ENCODE measurements at places on chromosomes 1 and 21.

- peak; percentile 48 for DNase-seq
These were observed 27.5 kb upstream of the TCEA3 start for GRCh38 chr1:23452011-23452411.

- no peak for DNase-seq
These were observed 83.1 kb downstream of the WDR3 start for GRCh38 chr1:118012515-118013124.

DNA sequence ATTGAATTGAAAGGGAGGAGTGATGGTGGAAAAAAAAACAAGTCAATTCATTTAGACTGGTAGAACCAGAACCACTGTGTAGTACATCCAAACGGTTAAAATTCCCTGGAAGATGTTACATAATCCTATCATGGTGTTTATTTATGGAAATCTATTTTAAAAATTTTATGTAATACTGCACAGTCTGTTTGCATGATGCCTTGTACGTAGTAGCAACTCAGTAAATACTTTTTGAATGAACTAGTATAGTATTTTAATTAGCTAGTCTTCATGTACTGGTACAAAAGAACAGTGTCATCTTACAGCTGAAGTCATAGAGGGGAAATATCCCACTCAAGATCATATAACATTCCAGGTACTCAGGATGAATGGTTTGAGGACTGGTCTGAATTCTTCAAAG is 27.0 kb upstream of the IER5 start:
- DNase-seq: no peak

- no peak for DNase-seq
These were observed 28.8 kb upstream of the SLC19A1 start for GRCh38 chr21:45570826-45571601.

DNA sequence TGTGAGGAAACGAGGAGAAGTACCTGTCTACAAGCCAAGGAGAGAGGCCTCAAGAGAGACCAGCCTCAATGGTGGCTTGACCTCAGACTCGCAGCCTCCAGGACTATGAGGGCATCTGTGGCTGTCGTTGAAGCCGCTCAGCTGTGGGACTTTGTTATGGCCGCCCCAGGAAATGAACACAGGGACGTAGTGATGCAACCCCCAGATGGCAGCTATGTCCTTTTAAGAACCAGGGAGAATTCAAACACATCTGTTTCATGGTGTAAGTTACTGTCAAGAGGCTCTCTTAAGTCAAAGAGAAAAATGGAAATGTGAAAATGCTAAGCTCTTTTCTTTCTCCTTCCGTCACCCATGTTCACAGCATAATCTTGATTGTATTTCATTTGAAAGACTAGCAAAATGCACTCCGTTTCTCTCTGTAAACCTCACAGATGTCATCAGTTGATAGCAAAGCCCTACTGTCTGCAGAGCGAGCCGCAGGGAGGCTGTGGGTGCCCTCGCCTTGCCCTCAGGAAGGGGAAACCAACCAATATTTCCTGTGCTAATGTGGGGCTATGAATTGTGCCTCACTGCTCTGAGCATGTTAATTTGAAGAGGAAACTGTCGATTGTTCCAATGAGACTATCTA is 21.3 kb downstream of the UBASH3A start:
- peak; percentile 71 for DNase-seq

GRCh38 chr1:214854126-214854875 is 228.2 kb upstream of the KCNK2 start:
- DNase-seq: no peak

DNA sequence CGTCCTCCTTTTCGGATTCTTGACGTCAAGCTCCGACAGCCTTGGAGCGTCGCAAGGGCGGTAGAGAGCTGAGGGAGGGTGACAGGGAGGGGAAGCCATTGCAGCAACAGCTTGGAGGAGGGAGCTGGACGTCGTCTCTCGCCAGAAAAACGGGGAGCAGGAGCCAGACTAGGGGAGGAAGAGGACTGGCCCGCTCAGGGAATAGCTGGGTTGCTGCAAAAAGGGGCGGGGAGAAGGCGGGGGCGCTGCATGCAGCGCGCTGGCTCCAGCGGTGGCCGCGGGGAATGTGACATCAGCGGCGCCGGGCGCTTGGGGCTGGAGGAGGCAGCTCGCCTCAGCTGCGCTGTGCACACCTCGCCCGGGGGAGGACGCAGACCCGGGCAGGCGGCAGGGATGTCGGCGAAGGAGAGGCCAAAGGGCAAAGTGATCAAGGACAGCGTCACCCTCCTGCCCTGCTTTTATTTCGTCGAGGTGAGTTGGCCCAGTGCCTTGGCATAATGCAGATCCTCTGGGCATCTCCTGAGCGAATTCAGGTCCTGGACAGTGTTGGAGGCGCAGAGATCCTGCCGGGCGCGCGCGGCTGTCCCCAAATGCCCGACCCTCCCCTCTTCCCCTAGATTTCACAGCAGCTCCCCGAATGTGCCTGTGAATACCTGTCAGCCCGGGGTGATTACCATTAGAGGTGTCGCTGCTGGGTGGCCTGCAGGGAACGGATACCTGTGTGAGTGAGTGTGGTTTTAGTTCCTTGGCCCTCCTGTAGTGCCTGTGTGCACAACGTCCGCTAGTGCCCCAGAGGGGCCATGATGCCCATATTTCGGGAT is at the start of gene PLPPR4:
Gene PLPPR4, plus strand, starts transcription at position 292 of the 821 bp plus-strand sequence. Its CDS starts 102 bp downstream, at position 394.
- no peak for DNase-seq

DNA sequence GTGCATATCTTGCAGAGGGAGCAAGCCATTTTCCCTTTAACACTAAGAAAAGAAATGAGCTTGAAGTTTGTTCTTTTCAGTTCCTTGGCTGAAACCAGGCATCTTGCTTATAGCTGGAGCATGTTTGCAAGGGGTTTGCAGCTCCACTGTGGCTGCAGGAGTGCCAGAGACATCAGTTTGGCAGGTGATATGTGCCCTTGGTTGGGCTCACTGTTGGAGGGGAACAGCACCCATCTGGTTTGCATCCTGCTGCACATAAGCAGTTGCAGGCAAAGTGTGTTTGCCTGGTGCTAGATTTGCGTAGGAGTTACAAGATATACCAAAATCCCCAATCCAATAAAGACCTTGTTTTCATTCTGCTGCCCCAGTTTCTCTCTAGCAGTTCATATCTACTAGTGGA is 47.8 kb upstream of the IKBKE start:
- no peak for DNase-seq

GRCh38 chr1:13873032-13873431 is 173.0 kb downstream of the PRDM2 start:
- no peak for DNase-seq

DNA sequence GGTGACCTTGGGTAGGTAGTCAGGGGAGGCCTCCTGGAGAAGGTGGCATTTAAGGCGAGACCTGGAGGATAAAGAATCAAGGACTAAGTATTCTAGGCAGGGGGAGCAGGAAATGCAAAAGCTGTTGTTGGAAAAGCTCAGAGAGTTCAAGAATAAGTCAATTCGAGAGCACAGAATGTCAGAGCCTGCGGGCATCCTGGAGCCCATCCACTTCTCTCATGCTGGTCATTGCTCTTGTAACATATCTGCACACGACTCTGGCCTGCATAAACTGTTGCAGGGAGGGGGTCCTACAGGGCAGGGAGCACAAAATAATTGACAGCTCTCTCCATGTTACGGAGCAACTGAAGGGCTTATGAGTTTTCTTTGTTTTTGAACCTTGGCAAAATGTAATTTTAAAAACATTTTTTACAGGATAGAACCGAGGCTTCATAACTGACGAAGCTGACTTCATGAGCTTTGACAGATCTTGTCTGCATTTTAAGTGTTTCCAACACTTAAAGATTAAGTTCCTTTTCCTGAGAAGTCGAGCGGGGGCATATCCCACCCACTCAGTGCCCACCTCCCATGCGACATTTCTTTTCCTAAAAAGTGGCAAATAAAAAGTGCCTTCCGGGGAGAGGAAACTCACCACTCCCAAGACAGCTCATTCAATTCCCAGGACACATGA is 4.2 kb downstream of the PLA2G5 start:
- DNase-seq: no peak

- peak; percentile 46 for DNase-seq
These were observed 15.4 kb upstream of the CD2 start for GRCh38 chr1:116738673-116739370.

GRCh38 chr21:43771698-43772424 is 4.2 kb downstream of the CSTB start:
- DNase-seq: no peak

GRCh38 chr1:67336157-67336556 is 28.5 kb downstream of the IL12RB2 start:
- DNase-seq: no peak

GRCh38 chr1:231601824-231602672 is 24.5 kb upstream of the DISC1 start:
- no peak for DNase-seq

- no peak for DNase-seq
These were observed 45.1 kb upstream of the RGS2 start for GRCh38 chr1:192763756-192764155.

DNA sequence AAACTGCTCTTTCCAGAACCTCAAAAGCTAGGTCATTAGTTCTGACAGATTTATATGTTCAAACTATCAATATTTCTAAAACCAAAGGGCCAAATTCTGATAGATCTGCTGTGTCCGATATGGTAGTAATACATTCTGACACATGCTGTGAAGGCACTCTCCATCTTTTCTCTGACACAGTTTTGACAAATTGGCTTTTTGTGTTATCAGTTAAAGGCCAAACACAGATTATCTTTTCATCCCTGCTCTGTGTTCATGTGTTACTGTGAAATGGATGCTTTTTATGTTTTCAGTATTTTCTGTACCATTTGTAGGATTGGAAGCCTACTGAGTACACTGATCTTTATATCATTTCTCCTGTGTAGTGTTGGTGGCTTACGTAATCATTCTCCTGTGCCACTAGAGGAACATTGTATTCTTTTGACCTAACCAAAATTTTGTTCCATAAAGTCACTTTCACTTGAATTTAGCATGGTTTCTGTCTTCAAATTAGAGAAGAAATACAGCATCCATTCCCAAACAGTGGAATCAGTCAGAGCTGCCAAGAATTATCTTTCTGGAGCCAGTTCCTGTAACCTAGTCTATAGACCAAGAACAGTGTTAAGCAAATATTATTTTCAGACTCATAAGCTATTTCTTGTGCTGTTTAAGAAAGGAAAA is 137.2 kb downstream of the ADGRL2 start:
- no peak for DNase-seq

DNA sequence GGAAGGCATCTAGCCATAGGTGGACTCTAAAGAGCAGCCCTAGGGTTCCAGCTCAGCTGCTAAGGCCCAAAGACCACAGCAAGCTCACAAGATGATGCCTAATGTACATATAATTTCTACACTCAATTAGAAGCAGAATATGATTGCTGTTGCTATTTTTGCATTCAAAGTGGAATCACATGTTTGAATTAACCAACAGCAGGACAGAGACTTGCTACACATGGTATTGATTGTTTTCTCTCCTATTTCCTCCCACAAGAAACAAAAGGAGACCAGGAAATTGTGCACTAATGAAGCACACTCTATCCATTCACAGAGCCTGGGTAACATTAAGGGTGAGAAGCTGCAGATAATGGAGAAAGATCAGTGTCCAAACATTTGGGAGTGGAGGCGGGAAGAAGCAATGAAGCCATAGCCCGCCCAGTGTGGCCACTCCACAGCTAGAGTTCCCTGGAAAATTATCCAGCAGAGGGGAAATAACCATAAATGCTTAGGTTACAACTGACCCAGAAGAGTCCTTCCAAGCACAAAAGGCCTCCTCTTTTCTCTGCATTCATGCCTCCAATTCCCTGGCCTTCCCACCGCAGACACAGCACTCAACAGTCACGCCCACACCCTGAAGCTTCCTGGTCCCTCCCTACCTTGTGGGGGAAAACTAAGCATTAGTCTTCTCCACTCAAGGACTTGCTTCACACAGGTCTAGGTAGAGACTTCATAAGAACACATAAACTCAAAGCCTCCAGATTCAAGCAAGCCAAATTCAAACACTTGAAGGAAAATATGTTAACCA is 7.5 kb downstream of the CNN3 start:
- DNase-seq: no peak

GRCh38 chr1:93681101-93681988 is at the start of gene BCAR3:
Gene BCAR3 (minus strand): TSS chr1:93681837. CDS start chr1:93674930, 6,907 bp downstream.
- no peak for DNase-seq

GRCh38 chr1:3729594-3730542 is 22.4 kb upstream of the CCDC27 start:
- no peak for DNase-seq

DNA sequence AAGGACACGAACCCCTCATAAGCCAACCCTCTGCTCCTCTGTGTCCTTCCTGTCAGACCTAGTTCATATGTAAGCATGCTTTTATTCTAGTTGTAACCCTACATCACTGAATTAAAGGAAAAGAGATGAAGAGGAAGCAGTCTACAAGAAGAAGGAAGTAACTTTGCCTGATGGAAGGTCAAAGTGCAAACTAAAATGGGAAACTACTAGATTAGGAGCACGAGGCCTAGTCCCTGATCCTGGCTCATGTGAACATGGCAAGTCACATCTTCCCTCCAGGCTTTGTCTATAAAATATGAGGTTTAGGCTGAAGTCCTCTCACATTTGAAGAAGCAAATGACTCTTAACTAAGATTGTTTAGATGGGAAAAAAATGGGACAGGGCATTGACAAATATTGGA is 13.2 kb downstream of the ZMYND12 start:
- DNase-seq: no peak

- no peak for DNase-seq
These were observed 46.8 kb upstream of the PSEN2 start for GRCh38 chr1:226823643-226824042.

GRCh38 chr1:44826375-44827196 is 16.5 kb downstream of the PTCH2 start:
- no peak for DNase-seq

GRCh38 chr21:36932161-36932816 is 34.2 kb downstream of the HLCS start:
- no peak for DNase-seq

GRCh38 chr1:199751506-199751905 is 276.0 kb upstream of the NR5A2 start:
- DNase-seq: no peak

GRCh38 chr1:185971688-185972087 is 237.5 kb downstream of the HMCN1 start:
- DNase-seq: no peak

DNA sequence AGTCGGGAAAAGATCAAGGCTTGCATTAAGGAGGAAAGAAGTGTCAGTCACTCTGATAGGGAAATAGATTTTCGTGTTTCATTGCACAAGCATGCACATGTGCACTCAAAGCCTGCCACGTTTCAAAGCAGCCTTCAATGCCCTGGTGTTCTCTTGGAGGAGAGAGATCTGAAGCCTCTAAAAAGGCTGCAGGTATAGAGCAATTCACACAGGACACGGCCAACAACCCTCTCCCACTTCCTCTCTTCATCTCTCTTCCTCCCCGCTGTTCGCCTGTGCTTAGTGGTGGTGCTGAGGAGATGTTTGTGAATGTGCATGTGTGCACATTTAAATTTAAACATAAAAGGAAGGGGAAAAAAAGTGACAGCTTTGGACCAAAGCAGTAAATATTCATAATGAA is 117.7 kb downstream of the NUF2 start:
- DNase-seq: no peak

DNA sequence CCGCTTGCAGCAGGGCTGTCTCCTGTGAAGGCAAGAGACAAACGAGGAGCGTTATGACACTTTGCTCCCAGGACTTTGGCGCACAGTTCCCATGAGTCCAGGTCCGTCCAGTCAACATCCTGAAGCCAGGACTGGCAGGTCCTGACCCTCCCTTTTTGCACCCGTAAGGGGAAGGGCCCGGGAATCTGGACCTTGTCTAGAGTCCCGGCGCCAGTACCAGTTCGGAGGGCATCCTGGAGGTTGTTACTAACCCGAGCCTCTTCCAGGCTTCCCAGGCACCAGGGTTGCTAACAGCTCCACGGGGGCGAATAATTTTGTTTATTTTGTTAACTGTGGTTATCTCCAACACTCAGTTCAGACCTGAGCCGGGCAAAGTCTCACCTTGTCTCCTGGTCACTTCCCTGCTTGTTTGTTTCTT is 682 bp upstream of the RWDD3 start:
- DNase-seq: no peak

All from central memory CD8-positive, alpha-beta T cell (primary cell).